Hematopoietic multipotent progenitor cell treated with erythropoietin and hydrocortisone succinate and interleukin-3 and kit ligand, for 6 days (in vitro differentiated cells): ENCODE measurements at places on chromosomes 3 and 15.

GRCh38 chr3:159922861-159923312 is 65.7 kb upstream of the IL12A start:
- DNase-seq: no peak

GRCh38 chr3:177610686-177611633 is 413.7 kb upstream of the TBL1XR1 start:
- DNase-seq: no peak

DNA sequence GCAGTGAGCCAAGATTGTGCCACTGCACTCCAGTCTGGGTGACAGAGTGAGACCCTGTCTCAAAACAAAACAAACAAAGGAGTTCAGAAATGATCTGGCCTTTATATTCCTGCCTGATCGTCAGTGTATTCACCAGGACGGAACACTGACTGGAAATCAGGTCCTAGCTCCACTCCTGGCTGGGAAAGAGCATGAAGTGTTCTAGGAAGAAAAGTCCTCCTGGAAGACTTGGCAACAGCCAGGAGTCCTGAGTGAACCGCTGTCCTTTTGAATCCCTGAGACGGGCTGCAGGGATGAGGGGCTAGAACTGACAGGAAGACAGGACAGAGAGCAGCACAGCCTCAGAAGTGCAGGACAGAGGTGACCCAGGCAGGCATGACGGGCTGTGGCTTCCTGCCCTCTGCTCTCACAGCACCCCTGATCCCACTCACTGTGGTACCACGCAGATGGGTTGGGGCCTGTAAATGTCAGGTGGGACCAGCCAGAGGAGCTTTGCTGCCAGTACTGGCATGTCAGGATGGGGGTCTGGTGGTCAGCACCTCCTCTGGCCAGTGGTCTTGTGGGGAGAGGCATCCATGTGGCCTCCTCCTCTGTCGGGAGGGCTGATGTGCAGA is 23.5 kb downstream of the FAN1 start:
- no peak for DNase-seq

DNA sequence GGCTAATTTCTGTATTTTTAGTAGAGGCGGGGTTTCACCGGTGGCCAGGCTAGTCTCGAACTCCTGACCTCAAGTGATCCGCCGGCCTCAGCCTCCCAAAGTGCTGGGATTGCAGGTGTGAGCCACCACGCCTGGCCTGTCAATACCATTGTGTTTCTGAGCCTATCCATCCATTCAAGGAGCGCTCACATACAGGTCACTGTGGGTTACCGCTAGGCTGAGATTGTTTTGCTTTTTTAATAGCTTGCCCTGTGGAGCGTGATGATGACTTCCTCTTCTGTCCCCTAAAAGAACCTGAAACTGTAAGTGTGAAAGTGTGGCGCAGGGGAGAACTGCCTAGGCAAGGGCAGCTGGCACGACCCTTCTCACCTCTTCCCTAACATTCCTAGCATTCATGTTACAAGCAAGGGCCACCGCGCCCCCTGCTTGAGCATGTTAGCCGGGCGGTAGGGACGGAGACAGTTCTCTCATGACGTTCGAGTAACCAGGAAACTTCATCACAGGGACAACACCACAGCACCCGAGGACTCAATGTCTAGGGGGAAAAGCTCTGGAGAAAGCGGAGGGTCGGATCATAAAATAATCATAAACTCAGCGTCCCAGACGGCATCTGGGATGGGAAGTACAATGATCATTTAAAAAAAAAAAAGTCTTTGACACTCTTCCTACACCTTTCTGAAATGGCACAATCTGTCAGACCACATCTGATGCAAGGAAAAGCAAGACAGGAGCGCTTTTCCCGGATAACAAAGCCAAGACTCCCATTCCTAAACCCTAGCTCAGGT is 790 bp downstream of the LAMP3 start:
- peak; percentile 25 for DNase-seq

- no peak for DNase-seq
These were observed 14.6 kb downstream of the MED12L start for GRCh38 chr3:151100076-151100475.

DNA sequence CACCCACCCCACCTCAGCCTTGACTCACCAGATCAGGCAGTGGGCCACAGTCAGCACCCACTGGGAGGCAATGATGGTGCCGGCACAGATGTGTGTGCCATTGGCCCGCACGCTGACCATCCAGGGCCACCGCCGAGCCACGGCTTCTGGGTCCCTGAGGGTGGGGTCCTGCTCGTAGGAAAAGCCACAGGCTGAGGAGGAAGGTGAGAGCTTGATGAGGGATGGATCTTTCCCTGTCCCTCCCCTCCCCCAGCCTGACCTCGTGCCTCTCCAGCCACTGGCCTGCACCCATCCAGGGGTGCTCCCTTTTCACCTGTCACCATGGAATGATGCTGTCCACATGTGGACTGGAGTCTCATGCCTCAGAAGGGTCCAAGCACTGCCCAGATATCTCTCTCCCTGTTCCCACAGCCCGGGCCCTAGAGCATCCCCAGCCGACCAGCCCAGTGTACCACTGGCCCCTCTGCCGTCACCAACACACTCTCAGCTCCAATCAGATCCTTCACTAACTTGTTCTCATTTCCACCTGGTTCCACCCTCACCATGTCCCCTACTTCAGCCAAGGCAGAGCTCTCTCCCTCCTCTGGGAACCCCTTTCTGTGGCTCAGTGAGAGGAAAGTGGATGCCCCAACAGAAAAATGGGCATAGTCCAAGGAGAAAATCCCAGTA is 2.0 kb downstream of the PRSS50 start:
- DNase-seq: no peak

- peak; percentile 5 for DNase-seq
These were observed 48.9 kb upstream of the NAALADL2 start for GRCh38 chr3:174810254-174810653.

- no peak for DNase-seq
These were observed 11.9 kb upstream of the TM4SF4 start for GRCh38 chr3:149462581-149463011.

DNA sequence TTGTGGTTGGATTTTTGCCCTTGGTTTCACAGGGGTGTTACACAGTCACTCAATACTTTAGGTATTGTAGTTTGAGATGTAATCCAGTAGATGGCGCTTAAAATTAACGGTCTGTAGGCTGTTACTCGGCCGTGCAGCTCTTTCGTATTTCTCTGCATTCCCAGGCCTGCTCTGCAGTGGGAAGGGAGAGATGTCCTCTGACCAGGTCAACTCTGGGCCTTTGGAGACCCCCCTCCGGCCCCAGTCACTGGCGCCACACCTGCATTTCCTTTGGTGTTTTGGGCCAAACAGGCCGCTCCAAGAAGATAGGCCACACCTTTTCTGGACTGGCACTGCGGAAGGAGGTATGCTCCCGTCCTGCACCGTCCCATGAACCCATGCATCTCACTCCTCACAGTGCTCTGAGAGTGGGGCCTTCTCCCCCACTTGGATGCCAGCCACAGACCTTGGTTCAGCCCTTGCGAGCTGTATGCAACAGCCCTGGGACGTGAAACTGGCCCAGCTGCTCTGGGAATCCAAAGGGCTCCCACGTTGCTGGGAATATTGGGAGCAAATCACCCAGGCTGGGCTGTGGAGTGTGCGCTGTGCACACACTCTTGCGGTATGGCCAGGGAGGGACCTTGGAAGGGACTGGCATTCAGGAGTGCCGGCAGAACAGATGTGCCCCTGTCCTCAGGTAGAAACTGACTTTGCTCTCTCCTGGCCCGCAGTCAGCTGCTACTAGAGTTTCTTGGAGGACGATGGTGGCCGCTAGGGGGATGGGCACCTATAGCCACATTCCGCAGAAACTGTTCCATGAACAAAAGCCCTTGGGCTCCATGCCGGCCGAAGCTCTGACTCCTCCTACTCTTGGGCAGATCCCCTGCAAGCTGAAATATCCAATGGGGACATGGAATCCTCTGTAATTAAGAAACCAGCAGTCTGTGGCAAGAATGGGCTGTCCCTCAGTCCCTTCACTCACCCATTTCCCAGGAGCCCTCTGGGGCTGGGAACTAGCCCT is 410.5 kb upstream of the CADM2 start:
- peak; percentile 61 for DNase-seq

GRCh38 chr15:35702946-35703495 is 157.1 kb upstream of the DPH6 start:
- DNase-seq: no peak

GRCh38 chr3:30282154-30282696 is 324.2 kb upstream of the TGFBR2 start:
- DNase-seq: no peak

GRCh38 chr3:174716956-174717505 is 142.1 kb upstream of the NAALADL2 start:
- no peak for DNase-seq

- DNase-seq: no peak
These were observed 6.3 kb downstream of the CAV3 start for GRCh38 chr3:8739757-8740504.

DNA sequence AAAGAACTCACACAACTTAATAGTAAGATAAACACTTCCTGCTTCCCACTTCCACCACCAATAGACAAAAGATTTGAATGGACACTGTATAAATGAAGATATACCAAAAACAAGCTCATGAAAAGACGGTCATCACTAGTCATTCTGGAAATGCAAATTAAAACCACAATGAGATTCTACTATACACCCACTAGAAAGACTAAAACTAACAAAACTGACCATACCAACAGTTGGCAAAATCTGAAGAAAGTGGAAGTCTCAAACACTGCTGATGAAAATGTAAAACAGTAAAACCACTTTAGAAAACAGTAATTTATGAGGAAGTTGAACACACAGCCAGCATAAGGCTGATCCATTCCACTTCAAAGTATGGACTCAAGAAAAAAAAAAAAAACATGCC is 35.6 kb upstream of the CD96 start:
- DNase-seq: no peak

DNA sequence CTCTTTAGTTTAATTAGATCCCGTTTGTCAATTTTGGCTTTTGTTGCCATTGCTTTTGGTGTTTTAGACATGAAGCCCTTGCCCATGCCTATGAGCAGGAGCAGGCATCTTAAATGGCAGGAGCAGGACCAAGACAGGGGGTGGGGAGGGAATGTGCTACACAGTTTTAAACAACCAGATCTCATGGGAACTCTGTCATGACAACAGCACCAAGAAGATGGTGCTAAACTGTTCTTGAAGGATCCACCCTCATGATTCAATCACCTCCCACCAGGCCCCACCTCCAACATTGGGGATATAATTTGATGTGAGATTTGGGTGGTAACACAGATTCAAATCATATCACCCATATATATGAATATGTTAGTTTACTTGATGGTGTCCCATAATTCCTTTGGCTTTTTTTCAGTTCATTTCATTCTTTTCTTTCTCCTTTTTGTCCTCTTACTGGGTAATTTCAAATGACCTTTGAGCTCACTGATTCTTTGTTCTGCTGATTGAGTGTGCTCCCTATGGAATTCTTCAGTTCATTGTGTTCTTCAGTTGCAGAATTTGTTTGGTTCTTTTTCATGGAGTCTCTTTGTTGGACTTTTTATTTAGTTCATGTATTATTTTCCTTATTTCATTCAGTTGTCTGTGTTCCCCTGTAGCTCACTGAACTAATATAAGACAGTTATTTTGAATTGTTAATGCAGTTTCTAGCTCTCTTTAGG is 62.6 kb downstream of the DOCK3 start:
- no peak for DNase-seq

DNA sequence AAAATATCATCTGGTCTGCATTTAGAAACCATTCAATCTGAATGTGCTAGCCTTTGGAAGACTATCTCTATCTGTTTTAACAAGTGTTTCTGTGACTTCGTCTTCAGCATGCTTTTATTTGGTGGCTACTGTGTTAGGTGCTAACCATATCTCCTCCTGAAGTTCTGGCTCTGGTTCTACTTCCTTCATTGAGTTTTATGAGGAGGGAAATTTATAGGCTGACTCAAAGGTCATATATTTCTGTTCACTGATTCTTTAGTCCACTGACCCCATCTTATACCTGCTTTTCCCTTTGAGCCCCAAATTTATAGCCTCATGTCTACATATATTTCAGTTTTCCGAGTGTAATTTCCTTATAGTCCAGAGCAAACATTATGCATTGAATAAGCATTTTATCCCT is 295.0 kb upstream of the RASGRP1 start:
- no peak for DNase-seq

DNA sequence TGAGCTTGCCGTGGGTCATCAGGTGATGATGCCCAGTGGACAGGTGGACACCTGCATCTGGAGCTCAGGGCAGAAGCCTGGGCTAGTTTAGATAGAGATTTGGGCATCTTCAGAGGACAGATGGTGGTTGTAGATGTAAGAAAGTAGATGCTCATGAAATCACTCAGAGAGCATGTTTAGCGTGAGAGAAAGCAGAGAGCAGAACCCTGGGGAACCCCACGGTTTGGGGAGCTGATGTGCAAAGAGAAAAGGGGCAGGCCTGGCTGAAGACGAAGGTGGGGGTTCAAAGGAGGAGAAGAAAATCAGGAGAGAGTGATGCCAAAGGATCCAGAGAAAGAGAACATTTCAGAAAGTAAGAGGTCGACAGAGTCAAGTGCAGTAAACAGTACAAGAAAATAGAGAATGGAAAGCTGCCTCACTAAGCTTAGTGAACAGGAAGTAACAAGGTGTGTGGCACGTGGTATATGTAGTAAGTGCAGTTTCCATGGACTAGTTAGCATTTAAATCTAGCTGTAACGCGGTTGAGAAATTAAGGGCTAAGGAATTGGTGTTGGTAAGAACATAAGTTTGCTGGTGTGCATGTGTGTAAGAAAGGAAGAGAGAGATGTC is 13.5 kb downstream of the TIGIT start:
- DNase-seq: no peak

- no peak for DNase-seq
These were observed 83.0 kb downstream of the ZNF385D start for GRCh38 chr3:21668012-21668411.

DNA sequence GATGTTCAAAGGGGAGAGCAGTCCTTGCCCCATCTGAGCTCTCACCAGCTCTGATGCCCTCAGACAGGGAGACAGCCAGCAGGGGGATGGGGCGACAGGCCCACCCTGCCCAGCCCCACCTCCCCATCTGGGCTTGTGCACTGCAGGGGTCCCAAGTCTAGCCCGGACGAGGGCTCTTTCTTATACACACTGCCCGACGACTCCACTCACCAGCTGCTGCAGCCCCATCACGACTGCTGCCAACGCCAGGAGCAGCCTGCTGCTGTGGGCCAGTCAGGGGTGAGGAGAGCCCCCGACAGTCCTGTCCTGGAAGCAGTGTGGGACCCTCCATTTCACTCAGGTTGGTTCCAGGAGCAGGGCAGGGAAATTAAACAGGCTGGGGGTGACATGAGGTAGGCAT is 73.9 kb downstream of the BOC start:
- no peak for DNase-seq

GRCh38 chr3:170602556-170602955 is 16.7 kb upstream of the SLC7A14 start:
- DNase-seq: no peak

GRCh38 chr3:62261736-62262135 is 111.6 kb downstream of the FEZF2 start:
- no peak for DNase-seq

DNA sequence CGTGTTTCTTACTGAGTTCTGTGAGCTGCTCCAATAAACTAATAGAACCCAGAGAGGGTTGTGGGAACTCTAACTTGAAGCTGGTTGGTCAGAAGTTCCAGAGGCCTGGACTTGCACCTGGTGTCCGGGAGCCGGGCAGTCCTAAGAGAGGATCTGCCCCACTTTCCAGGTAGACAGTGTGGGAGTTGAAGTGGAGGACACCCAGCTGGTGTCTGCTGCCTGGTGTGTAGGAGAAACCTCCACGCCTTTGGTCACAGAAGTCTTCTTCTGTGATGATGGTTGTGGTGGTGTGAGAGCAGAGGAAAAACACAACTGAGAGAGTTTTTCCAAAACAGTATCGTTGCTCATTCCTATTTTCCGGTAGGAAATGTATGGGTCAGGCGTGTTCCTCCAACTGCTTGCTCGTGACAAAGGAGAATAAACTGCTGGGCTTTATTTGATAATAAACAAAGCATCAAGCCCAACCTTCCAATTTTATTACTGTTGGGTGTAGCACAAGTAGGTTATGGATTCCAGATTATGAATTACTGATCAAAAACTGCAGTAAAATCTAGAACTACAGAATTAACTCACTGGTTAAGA is 137.0 kb downstream of the KLF13 start:
- no peak for DNase-seq
